Stimulated activated CD4-positive, alpha-beta T cell treated with anti-CD3 and anti-CD28 coated beads, Interleukin-1b, Interleukin-23, amount 100 ng/mL, for 24 hours (primary cell): ENCODE measurements at places on chromosomes 12 and 14.

DNA sequence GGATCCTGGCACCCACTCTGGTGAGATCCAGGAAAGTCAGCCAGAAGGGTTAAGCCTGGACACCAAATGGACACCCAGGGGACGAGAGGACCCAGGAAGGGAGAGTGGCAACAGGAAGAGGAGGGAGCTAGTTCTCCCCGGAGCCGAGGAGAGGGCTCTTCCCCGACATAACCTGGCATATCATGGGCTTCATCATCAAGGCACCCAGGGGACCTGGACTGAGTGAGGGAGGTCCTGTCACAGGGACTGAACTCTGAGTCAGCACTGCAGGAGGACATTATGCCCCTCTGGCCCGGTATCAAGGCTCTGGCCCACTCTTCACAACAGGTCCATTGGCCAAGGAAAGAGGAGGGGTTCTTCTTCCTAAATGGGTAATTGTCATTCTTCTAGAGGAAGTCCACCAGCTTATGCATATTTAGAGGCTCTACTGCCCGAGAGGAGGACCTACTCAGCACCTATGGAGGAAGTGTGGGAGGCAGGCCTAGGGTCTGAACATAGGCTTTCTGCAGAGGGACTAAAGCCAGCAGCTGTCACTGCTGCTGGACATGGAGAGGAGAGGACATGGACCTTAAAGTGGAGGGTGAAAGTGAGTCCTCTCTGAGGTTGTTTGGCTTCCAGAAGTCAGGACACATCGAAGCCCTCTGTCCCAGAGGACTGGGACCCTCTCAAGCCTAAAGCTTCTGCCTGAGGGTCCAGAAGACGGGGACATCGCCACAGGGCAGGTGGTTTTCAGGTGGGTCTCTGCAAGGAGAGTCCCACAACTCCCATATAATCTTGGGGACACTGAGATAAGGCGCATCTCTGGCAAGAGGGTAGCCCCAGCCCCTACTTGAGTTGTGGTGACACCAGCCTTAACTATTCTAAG, 18.6 kb downstream of the ISCA2 start:
- no peak for DNase-seq

- no peak for DNase-seq
Measured at GRCh38 chr12:80884651-80885050, 53.1 kb downstream of the LIN7A start.

DNA sequence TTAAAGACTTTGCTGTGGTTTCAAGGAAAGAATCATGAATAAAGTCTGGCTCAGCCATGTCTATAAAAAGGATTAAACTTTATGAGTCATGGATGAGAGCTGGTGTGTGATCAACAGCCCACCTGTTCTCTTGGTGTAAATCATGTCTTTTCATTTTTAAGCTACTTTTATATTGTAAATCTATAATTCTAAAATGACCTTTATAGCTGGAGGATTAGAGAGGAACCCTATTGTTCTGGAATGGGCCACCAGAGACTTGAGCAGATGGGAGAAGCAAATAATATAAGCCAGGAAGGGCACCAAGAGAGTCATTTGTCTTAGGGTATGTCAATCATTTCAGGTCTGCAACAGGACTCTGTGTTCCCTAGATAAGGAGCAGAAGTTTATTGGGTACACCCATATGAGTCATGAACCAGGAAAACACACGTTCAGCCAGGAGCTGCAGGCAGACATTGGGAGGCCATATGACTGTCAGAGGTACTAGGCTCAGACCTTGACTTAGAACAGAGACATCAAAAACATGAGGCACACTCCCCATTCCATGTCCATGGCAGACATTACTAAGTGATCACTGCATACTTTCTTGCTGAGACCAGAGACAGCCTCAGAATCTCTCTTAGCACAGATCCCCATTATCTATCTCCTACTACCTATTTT, 49.3 kb downstream of the NDUFA12 start:
- no peak for DNase-seq

GRCh38 chr12:55789171-55789570, 28.4 kb downstream of the SARNP start:
- no peak for DNase-seq

- DNase-seq, result no peak
Measured at GRCh38 chr12:42539696-42540095, 49.9 kb downstream of the PRICKLE1 start.

DNA sequence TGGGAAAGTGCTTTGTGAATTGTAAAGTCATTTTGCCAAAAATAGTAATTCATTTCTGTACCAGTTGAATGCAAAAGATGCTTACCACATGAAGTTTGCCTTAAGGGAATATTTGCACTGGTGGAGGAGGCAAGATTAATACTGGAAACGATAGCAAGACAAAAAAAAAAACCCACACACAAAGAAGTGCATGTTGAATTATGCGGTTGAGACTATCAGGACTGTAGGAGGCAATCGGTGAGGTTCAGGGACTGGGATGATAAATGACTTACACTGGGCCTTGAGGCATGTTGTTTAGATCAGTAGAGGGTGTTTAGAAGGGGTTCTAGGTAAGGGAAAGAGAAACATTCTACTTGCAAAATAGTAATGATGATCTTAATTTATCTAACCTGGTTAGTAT, 142.2 kb upstream of the HMGA2 start:
- no peak for DNase-seq

- no peak for DNase-seq
Measured at GRCh38 chr14:93943930-93944329, 16.8 kb downstream of the FAM181A start.

GRCh38 chr12:95417372-95417771, 56.6 kb upstream of the METAP2 start:
- DNase-seq, result no peak

- DNase-seq, result no peak
Measured at GRCh38 chr14:20682127-20682434, 2.3 kb upstream of the RNASE4 start.

- DNase-seq, result no peak
Measured at GRCh38 chr14:83342590-83342989, 1808.9 kb upstream of the SEL1L start.

- DNase-seq, result no peak
Measured at GRCh38 chr12:71300772-71301675, 138.6 kb upstream of the LGR5 start.

GRCh38 chr14:95467657-95468056, 48.8 kb downstream of the SYNE3 start:
- DNase-seq, result no peak

GRCh38 chr12:121592320-121592719, 11.5 kb upstream of the KDM2B start:
- DNase-seq, result no peak

DNA sequence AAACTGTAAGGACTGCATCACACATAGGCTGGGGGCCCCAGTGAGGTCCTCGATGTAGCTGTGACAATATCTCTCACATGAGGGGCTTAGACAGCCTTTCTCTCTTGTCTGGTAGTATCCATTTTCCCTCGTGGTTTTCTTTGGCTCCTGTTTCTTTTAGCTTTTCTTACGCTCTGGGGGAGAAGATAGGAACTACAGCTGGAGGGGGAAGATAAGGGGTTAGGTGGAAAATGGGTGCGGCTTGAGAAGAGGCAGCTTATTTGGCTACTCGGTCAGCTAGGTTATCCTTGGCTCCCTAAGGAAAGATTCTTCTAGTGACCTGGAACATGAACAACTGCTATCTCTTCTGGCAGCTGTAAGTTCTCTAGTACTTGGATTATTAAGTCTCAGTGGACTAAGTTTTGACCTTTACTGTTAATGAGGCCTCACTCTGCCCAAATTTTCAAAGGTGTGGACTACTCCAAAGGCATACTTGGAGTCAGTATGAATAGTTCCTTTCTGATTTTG, 28.7 kb upstream of the CPNE8 start:
- no peak for DNase-seq

DNA sequence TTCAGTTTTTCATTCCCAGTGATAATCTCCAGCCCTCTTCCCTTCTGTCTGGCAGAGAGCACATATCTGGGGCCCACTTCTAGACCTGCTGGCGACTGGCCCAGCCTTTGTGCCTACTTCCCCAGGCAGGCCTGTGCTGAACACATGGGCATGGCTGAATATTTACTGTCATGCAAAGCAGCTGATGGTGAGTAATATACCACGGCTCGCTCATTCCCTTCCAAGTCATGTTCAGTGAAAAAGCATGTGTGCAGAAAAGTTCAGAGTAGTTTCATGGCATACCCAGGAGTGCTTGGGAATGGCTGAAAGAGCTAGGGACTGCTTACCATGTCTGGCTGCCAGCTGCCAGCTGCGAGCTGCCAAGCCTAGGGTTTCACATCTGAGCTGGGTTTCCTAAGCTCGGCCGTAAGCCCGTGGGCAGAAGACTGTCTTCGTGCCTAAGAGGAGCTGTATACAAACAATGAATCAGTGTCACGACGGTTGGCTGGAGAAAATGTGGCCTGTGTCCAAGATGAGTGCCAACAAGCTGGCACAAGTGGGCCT, 179.9 kb upstream of the PELI2 start:
- DNase-seq, result no peak

GRCh38 chr14:90545382-90545781, 148.6 kb downstream of the CALM1 start:
- DNase-seq, result no peak

- no peak for DNase-seq
Measured at GRCh38 chr12:67410246-67410645, 141.1 kb downstream of the CAND1 start.

DNA sequence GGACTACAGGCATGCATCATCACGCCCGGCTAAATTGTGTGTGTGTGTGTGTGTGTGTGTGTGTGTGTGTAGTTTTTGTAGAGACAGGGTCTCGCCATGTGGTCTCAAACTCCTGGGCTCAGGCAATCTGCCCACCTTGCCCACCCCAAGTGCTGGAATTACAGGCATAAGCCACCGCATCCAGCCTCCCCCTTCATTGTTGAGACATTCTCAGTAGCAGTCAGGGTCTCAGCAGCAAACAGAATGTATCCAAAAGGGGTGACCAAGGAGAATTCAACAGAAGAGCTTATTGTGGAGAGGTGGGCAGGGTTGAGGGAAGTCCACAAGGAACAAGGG, 37.3 kb upstream of the PLEKHG6 start:
- DNase-seq, result no peak

DNA sequence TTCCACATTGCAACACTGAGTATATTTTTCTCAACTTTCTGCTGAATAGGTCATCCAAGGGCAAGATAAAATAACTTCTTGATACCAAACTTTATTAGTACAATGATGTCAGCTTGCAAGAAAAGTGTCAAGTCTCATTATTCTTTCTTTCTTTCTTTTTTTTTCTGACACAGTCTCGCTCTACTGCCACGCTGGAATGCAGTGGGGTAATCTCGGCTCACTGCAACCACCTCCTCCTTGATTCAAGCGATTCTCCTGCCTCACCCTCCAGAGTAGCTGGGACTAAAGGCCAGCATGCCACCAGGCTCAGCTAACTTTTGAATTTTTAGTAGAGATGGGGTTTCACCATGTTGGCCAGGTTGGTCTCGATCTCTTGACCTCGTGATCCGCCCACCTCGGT, 523.4 kb downstream of the FSCB start:
- DNase-seq, result no peak

DNA sequence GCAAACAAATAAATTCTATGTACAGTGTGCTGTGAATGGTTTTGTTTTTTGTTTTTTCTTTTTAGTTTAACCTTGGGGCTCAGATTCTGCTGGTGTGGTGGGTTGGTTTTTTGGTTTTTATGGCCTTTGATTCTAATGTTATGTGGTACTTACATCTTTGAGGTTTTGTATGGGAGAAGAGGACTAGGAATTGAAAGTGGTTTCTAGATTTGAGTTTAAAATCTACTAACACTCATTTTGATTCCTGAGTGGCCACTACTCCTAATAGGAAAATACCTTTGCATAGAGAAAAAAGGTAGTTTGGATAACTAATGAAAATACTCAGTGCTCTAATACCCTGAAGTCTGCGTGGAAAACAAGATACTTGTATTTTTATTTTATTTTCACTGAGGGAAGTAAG, 137.7 kb downstream of the MON2 start:
- no peak for DNase-seq

- DNase-seq, result no peak
Measured at GRCh38 chr14:51872396-51872795, 12.0 kb downstream of the GNG2 start.

GRCh38 chr14:52377940-52378339, 63.8 kb downstream of the PTGER2 start:
- DNase-seq, result no peak

DNA sequence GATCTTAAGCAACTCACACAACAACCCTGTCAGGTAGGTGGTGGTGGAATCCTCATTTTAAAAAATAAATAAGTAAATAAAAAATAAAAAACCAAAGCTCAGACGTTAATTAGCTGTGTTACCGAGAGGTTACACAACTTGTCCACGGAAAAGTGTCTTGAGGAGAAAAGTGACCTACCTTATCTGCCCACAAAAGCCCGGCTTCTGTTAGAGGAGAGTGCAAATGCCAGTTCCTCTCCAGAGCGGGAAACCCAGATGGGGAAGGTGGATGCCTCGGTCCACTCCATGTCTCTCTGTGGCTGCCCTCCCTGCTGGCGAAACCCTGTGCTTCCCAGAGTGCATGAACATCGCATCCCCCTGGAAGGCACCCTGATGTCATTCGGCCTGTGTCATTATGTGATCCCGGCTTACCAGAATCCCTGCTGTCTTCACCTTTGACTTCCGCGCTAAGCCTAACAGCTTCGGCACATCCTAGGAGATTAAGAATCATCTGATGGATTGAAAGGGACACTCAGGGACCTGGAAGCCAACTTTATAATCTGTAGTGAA, 6.4 kb downstream of the MLXIP start:
- DNase-seq, result no peak

GRCh38 chr12:772056-772697, 19.8 kb downstream of the WNK1 start:
- DNase-seq, result no peak

DNA sequence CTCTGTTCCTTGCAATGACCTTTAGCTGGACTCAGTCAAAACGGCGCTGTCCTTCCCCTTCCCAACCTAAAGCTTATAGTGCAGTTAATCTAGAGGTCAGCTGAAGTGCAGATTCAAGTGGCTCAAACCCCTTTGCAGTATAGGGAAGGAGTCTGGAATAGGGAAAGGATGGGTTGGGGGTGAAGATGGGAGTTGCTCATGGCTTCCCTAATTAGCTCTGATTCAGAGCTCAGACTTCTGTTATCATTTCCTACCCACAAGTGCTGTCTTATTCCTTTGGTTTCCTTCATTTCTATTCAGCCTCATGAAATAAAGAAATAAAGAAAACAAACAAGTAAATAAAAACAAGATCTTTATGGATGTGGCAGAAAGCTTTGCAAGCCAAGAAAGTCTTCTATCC, 264.0 kb upstream of the HMGA2 start:
- DNase-seq, result no peak
